Forelimb muscle (tissue), 1 donor: ENCODE measurements at places on chromosomes 1 and 21. TPM values are rescaled to one million over a fixed set of nuclear protein-coding genes. Genes with fewer than 3 reads are reported as not detected.

TNN gene
- 4.6 TPM for polyA plus RNA-seq

- no peak for DNase-seq
Measured at GRCh38 chr1:186492531-186493291, 31.8 kb upstream of the PDC start.

DNA sequence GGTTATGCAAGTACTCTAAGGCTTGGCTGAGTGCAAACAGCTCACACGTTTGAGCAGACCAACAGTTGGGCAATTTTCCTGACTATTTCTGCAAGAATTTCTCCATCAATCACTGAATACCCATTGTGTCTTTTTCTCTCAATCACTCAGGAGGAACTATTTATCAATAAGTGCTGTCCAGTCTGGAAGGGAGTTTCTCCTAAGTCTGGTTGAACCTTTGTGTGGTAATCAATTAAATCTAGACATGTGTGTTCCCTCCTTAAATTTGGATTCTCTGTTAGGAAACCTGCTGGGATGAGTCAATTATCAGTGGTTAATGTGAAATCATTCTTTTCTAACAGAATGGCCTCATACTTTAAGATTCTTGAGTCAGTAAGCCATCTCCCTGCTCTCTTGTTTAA lies 6.8 kb upstream of the AADACL3 start:
- no peak for DNase-seq

DNA sequence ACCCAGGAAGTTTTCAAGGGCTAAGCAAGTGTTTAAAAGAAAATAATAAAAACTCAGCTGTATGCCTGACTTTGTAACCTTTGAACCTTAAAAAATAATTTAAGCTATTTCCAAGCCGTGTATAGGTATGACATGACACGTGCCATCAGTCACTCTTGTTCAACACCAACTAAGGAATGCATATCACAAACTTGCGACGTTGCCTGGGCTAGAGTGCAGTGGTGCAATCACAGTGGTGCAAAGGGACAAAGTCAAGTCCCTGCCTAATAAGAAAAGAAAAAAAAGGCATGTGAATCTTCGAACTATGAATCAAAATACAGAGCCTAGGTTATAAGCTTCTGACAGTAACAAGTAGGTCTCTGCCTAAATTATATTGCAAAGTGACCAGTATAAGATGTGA lies 79.2 kb downstream of the SMYD2 start:
- DNase-seq = no peak

GRCh38 chr1:67700692-67701410 lies 15.8 kb downstream of the GADD45A start:
- DNase-seq = no peak
